Cerebellum (tissue), 4 donors: ENCODE measurements at places on chromosomes 13 and 19. TPM values are rescaled to one million over a fixed set of nuclear protein-coding genes. Genes with fewer than 3 reads are reported as not detected.

The LAMP1 gene
- total RNA-seq = 48.3 TPM

The ZNF600 gene
- total RNA-seq = 3.7 TPM

The SIGLEC8 gene
- 0.82 TPM for total RNA-seq

The RASAL3 gene
- 0.64 TPM for total RNA-seq

The BCL3 gene
- total RNA-seq = 1.2 TPM

The PRR36 gene
- total RNA-seq = 2.4 TPM

The ZNF814 gene
- 54.4 TPM for total RNA-seq

The TMEM190 gene
- not detected for total RNA-seq

The KCNN1 gene
- 10.9 TPM for total RNA-seq

The SMIM44 gene
- total RNA-seq = not detected

The HPN gene
- total RNA-seq = 0.27 TPM

The C1QTNF9B gene
- not detected for total RNA-seq

The NCAN gene
- total RNA-seq = 85.3 TPM

The B3GNT3 gene
- not detected for total RNA-seq

The ZSCAN1 gene
- 0.36 TPM for total RNA-seq

The ZNF302 gene
- 62.4 TPM for total RNA-seq

The CBLC gene
- 0.82 TPM for total RNA-seq

The CCDC8 gene
- total RNA-seq = 7.7 TPM

The ADAMTSL5 gene
- total RNA-seq = not detected

The LSM14A gene
- total RNA-seq = 108 TPM

The ZNF345 gene
- total RNA-seq = 19.2 TPM

The SIGLEC6 gene
- total RNA-seq = not detected

The LDLR gene
- total RNA-seq = 36.6 TPM

The NLRP5 gene
- not detected for total RNA-seq

The ESD gene
- 89.8 TPM for total RNA-seq

The MPND gene
- total RNA-seq = 11.3 TPM

The AP1M1 gene
- total RNA-seq = 29.9 TPM

The SERP2 gene
- total RNA-seq = 17.1 TPM

The DBP gene
- total RNA-seq = 3.2 TPM

The ITGBL1 gene
- 4.3 TPM for total RNA-seq

The IZUMO2 gene
- total RNA-seq = not detected

The RYR1 gene
- total RNA-seq = 7.7 TPM

The DHDH gene
- total RNA-seq = not detected

The ADM5 gene
- 1.5 TPM for total RNA-seq

The ZNF433 gene
- total RNA-seq = 15.1 TPM

The AZU1 gene
- 0.91 TPM for total RNA-seq

The FAM216B gene
- total RNA-seq = 2.9 TPM

The FOXA3 gene
- total RNA-seq = not detected

The SLC25A41 gene
- total RNA-seq = 0.91 TPM

The ADAT3 gene
- total RNA-seq = 4.0 TPM

The TNNT1 gene
- total RNA-seq = 1.00 TPM

The TNFSF11 gene
- not detected for total RNA-seq

The PALM gene
- 44.6 TPM for total RNA-seq

The ZNF536 gene
- 77.1 TPM for total RNA-seq

The ZNF418 gene
- 39.0 TPM for total RNA-seq

The CLDN10 gene
- 6.6 TPM for total RNA-seq

The PLK5 gene
- 0.36 TPM for total RNA-seq

The KLF16 gene
- 2.0 TPM for total RNA-seq

The IRF3 gene
- total RNA-seq = 11.3 TPM

The OR7D2 gene
- total RNA-seq = not detected

The SERPINE3 gene
- 0.27 TPM for total RNA-seq

The SHISA7 gene
- 2.6 TPM for total RNA-seq

The TTC9B gene
- 15.0 TPM for total RNA-seq

The OR7C1 gene
- total RNA-seq = not detected
